ENCODE measurements at places on chromosomes 7 and 10. TPM values are rescaled to one million over a fixed set of nuclear protein-coding genes. Genes with fewer than 3 reads are reported as not detected.

Gene MRLN
- not detected for total RNA-seq

- DNase-seq, result no peak
Observed at GRCh38 chr7:154433632-154434598, 381.7 kb downstream of the DPP6 start.

GRCh38 chr7:32227746-32228145, 157.5 kb upstream of the PDE1C start:
- no peak for DNase-seq

DNA sequence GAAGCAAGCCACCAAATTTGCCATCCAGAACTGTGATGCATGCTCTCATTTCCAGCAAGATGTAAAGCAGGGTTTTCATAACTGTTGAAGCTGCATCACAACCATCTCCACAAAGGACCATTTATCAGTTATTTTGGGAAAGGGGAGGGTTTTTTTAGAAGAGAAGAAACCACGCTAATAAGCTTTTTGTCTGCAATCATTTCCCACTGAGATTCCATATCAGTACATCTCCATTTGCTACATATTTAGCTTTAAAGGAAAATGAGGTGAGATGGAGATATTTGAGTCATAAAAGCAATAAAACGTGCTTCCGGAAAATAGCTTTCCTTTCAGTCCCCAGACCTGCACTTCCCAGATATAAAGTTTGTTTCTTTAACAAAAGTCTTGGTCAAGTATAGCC, 258.2 kb downstream of the FRMD4A start:
- no peak for DNase-seq

Gene FLNC
- 0.19 TPM for total RNA-seq

GRCh38 chr10:65811931-65812525, 1113.8 kb upstream of the LRRTM3 start:
- DNase-seq, result no peak

Gene FKBP6
- total RNA-seq, result 0.24 TPM

Gene PPIA
- total RNA-seq, result 610 TPM

GRCh38 chr7:4725014-4725849, 43.1 kb downstream of the FOXK1 start:
- peak; percentile 70 for DNase-seq

DNA sequence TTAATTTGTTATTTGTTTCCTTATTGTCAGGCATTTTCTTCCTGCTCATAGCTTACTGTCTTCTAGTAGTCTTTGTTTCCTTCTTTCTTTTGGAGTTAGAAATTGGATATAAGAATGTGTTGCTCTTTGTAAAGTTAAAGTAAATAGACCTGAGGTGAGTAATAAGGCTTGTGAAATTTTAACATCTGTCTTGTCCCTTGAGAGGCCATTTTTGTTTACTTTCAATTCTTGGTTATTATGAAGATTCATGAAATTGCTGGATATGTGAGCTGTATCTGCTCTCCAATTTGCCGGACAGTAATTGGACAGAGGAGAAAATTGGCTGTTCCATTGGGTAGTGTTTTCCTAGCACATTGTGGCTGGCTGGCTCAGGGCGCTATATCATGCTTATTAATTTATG, 260.7 kb downstream of the EXOC4 start:
- no peak for DNase-seq

Gene LOXL4
- not detected for total RNA-seq

GRCh38 chr7:26099236-26099635, 52.8 kb upstream of the NFE2L3 start:
- DNase-seq, result no peak

- no peak for DNase-seq
Observed at GRCh38 chr7:159115601-159116501, 28.8 kb downstream of the VIPR2 start.

Gene SORCS1
- total RNA-seq, result not detected

- no peak for DNase-seq
Observed at GRCh38 chr7:148572067-148572522, 18.5 kb upstream of the C7orf33 start.

DNA sequence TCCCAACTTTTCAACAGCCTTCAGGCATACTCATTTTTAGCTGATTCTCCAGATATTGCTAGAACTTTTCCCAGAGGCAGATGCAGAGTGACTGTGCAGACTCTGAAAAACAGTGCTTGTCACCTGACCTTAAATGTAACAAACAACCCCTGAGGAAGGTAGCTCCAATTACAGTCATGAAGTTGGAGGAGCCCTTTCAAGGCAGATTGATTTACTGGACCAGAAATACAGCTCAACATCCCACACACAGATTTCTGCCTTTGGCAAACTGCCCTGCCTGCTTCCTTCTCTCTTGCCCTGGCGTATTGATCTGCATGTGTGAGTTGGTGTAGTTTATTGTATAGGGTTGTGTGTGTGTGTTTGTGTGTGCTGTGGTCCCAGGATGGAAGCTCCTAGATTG, 38.5 kb downstream of the PYROXD2 start:
- DNase-seq, result no peak

Gene NPVF
- total RNA-seq, result not detected

DNA sequence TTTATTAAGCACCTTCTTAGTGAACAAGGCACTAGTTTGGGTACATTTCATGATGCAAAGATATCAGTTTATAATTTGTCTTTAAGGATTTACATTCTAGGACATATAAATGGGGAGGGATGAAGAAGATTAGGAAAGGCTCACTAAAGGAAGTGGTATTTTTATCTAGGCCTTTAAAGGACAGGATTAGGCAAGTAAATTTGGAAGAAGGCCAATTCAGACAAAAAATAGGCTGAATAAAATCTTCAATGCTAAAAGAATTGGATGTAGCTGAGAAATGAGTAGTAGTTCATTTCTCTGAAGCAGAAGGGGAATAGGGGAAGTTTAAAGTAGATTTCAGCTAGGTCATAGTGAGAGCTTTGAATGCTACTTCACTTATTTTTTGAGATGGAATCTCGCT, 4.8 kb upstream of the FAM24B start:
- no peak for DNase-seq

Gene INA
- 0.31 TPM for total RNA-seq

- peak; percentile 22 for DNase-seq
Observed at GRCh38 chr7:101058355-101058754, 26.9 kb upstream of the TRIM56 start.

DNA sequence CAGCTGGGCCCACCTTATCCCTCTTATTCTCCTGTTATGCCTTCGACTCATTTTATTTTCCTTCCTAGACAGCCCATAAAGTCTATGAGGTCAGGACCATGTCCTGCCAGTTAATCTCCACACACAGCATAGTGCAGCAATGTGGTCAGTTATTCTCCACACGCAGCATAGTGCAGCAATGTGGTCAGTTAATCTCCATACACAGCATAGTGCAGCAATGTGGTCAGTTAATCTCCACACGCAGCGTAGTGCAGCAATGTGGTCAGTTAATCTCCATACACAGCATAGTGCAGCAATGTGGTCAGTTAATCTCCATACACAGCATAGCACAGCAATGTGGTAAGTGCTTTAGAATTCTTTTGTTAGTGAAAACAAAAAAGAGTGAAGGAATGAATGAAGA, 77.8 kb downstream of the TEX36 start:
- DNase-seq, result no peak

- no peak for DNase-seq
Observed at GRCh38 chr10:60722623-60723022, 55.7 kb upstream of the CDK1 start.

- DNase-seq, result no peak
Observed at GRCh38 chr10:131474416-131474815, 162.9 kb upstream of the TCERG1L start.

DNA sequence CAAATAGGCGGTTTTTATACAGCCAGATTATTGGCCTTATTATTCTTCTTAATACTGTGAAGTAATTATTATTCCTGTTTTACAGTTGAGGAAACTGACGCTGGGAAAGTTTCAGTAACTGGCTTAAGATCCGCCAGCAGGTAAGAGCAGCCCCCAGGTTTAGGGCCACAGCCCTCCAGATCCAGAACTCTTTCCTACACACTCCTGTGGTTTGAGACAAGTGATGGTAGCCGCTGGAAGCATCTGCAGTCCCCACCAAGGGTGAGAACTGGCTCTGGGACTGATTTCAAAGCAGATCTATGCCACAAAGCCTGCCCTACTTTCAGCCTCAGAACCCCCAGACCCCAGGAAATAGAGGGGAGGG, 3.0 kb upstream of the UNC5B start:
- DNase-seq, result no peak

DNA sequence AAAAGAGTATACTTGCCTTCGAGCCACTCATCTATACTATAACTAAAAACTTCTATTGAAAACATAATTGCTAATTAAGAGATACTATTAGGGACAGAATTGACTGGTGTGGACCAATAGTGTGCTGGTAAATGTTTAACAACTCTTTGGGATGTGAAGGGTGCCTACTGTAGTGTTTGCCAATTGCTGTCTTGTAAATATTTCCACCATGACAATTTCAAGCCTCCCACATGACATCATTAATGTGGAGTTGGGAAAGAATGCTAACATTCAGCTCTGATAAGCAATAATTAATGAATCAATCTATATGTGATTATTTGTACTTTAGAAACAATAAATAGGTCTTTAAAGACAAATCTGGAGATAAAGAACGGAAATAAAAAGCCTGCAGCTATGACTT, 136.8 kb downstream of the DGKB start:
- no peak for DNase-seq

GRCh38 chr10:129956876-129957673, 7.0 kb downstream of the EBF3 start:
- DNase-seq, result no peak

DNA sequence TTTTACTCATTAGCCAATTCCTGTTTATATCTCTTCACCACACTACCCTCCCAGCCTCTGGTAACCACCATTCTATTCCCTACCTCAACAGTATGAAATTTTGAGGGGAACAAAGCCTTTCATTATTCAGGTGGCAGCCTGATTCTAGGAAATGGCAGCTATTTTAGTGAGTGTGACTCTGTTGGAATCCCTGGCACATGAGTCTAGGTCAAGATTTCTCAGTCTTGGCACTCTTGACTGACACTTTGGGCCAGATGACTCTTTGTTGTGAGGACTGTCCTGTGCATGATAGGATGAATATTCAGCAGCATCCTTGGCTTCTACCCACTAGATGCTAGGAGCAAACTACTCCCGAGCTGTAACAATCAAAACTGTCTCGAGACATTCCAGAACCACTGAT, 322.8 kb upstream of the PHYHIPL start:
- no peak for DNase-seq

DNA sequence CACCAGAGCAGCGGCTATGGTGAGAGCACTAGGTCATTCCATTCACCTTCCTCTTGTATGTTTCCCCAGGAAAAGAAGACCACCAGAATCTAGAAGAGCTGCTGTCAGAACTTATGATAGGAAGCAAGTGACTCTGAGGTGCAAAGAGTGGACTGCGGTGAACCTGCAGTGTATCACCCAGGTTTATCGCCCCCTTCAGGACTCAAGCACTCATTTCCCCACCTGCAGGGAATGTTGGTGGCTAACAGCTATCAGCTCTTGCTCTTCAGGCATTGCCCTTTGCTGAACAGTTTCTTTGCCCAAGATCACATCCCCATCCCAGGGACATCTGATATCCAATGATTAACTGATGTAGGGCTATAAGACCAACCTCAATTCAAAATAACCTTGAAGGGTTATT, 66.3 kb upstream of the IL6 start:
- no peak for DNase-seq

DNA sequence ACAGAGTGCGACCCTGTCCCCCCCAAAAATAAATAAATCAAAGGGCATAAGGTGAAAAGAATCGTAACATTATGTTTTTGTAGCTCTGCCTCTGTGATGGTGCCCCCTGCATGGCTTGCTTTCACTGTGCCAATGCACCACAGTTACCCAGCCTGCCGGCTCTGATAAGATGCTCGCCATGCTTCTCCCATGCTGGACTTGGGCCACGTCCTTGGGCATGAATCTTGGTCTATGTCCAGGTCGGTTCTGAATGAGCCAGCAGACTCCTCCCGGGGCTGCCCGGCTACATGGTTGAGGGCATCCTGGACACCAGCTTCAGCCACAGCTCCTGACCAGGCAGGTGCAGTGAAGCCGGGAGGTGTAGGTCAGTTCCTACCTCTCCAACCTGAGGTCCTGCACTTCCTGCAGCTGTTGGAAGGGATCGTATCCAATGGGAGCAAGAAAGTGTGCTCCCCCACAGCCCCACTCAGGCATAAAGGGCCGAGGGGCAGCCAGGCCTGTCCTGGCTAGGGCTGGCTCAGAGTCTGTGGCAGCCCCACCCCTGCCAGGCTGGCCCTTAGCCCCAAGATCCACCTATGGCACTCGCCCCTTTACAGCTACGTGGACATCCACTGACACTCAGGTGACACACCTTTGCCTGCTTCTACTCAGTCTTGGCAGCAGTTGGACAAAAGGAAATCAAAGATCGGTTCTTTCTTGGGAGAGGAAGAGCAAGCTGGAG, 34.1 kb downstream of the CHST3 start:
- DNase-seq, result no peak

Gene CALD1
- total RNA-seq, result 0.42 TPM

- DNase-seq, result no peak
Observed at GRCh38 chr10:131946321-131946751, 35.4 kb downstream of the BNIP3 start.

Gene ZNF853
- total RNA-seq, result 0.25 TPM

GRCh38 chr7:41164440-41164839, 538.5 kb downstream of the INHBA start:
- no peak for DNase-seq

GRCh38 chr10:23342213-23342884, 2.2 kb downstream of the C10orf67 start:
- no peak for DNase-seq

GRCh38 chr10:75575940-75576339, 144.5 kb downstream of the LRMDA start:
- no peak for DNase-seq

- no peak for DNase-seq
Observed at GRCh38 chr7:95794917-95795515, 22.7 kb downstream of the DYNC1I1 start.

Gene ZNF467
- total RNA-seq, result 33.1 TPM

GRCh38 chr7:157405914-157406810, 69.4 kb downstream of the DNAJB6 start:
- DNase-seq, result no peak

DNA sequence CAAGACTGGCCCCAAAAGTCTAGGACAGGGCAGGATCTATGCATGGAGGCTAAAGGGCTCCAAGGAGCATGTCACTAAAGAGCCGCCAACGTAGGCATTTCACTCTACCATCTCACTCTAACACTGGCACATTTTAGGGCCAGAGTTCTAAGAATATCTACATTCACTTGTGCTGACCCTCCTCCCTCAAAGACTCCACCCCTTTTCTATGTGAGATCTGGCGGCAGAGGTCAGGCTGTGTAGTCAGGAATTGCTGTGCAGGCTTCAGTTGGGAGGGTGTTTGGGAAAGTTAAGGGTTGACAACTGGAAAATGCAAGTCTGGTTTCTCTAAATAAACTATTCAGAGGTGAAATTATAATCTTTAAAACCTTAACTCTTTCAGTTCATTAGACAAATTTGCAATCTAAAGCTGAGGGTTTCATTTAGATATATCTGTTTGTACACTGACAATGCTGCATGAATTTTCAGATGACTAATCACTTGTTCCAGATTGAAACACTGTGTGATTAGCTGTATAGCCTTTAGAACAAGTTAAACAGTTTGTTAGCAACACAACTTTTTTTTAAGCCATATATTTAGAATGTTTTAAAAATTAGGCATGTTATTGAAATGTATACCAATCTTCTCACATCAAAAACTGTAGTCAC, 18.2 kb downstream of the LMOD2 start:
- DNase-seq, result no peak

Gene EMX2
- total RNA-seq, result not detected

Gene SGCE
- 0.19 TPM for total RNA-seq

Gene NUTM2D
- total RNA-seq, result 6.4 TPM

- DNase-seq, result no peak
Observed at GRCh38 chr10:51176976-51177695, 102.8 kb downstream of the PRKG1 start.

All from naive thymus-derived CD4-positive, alpha-beta T cell (primary cell).